ENCODE measurements at places on chromosomes 13 and 19.
A peak's percentile ranks its signal among the peaks of the same experiment; 100 is the strongest.

DNA sequence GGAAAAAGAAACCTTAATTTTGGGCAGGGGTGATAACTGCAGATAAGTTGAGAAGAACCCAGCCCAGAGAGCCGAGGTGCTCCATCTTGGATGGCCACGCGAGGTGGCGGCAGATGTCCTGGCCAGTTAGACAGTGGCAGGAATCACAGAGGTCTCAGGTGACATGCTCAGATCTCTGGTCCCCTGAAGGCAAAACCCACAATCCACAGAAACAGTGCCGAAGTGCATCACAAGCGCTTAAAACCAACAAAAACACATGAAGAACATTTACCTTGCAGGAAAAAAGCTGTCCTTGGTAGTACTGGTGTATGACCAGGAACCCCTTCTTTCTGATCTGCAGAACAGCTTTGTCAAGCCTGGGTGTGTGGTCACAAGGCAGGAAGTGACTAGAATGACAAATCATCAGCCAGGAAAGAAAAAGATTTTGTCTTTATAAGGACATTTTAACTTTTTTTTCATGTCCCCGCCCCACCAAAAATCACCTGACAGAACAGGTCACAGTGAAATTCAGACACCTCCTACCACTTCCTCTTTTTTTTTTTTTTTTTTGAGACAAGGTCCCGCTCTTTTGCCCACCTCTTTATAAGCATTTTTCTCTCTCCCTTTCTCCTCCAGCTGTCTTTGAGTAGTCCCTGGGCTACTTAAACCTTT lies at the start of gene LCP1:
Gene LCP1 (minus strand): TSS at position 338 of the 651 bp plus-strand sequence. CDS start 22,515 bp downstream, outside the sequence.
- DNase-seq: peak; percentile 23

GRCh38 chr13:105139048-105139379 lies 1396.4 kb downstream of the EFNB2 start:
- no peak for DNase-seq

DNA sequence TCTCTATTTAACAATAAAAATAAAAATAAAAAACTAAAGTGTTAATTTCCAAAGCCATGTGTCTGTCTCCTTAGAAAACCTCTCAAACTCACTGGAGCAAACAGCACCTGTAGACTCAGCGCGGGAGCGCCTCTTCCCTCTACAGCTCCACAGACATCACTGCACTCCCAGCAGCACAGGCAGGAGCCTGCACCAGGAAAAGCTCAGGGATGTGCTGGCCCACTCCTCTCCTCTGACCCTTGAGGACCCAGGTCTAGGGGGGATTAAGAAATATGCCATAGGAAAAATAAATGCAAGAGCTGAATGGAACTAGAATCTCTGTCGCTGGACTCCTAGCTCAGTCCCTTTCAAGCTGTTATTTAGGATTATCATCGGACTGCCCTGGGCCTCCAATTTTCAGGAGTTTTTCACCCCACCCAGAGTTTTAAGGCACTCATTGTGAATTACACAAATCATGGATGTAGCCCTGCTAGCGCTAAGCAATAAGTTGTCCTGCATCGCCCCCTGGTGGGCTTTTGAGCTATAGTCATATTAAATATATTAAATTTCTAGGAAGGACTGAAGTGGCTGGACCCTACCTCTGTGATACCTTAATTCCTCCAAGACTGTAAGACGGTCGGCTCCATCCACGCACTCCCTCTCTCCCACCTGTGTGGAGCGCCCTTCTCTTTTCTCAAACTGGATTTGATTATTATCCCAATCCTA lies 333.9 kb downstream of the UQCRFS1 start:
- DNase-seq: peak; percentile 47

DNA sequence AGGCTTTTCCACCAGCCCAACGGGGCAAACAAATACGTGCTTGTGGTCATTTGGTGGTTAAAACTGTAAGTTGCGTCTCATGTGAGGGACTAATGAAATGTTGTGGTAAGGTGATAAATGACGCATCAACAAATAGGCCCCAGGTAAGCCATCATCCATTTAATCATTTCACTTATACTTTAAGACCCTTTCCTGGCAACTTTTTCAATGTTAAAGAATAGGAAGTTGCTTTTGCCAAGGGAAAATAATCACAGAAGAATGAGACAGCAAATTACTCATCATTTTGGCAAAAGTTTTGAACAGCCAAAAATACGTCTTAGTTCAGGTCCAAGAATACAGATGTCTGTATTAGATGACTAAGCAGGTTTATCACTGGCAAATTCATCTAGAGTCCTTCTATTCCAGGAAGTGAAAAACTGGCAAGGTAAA lies 660.4 kb downstream of the SLITRK1 start:
- no peak for DNase-seq

DNA sequence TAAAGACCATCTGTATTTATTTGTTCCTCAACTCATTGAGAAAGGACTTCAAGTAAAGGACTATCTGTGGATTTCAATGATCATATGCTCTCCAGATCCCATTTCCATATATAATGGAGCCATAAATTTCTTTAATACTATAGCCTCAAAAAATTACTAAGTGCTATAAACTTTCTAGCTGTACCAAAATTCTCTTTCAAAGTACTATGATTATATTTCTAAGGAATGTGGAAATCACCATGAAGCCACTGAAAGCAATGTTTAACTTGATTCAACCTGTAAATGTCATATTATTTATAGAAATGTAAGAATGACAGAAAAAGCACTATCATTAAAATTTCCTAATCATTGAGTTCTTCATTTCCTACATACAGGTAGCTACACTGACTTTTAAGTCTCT lies 20.7 kb downstream of the TBC1D4 start:
- no peak for DNase-seq

GRCh38 chr19:33067121-33067520 lies 2.4 kb upstream of the RHPN2 start:
- no peak for DNase-seq

DNA sequence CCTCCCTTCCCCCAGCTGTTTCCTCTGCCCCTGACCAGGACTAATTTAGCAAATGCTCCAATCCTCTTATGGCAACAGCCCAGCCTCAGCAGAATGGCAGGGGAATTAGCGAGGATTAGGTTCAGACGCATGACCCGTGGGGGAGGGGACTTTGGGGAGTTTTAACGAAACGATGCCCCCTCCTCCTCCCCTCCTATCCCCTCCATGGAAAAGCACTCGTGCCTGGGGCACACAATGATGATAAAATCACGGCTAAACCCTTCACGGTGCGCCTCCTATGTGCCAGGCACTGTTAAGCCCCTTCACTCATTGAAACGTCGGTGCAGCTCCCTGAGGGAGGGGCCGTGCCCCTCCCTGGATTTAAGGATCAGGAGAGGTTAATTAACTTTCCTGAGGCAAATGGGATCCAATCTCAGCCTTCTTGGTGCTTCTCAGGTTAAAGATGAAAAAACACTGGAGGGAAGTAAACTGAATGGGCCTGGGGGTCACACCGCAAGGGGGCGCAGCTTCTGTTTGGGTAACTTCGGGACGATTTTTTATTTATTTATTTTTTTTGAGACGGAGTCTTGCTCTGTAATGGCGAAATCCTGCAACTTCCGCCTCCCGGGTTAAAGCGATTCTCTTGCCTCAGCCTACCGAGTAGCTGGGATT lies 10.1 kb upstream of the TPRX2 start:
- DNase-seq: no peak

GRCh38 chr19:2207991-2208860 lies 27.9 kb downstream of the PLEKHJ1 start:
- no peak for DNase-seq

GRCh38 chr19:28235606-28236125 lies 977.3 kb downstream of the UQCRFS1 start:
- DNase-seq: no peak

GRCh38 chr13:87208636-87209035 lies 462.5 kb upstream of the SLITRK5 start:
- DNase-seq: no peak

GRCh38 chr13:36046672-36047071 lies 84.5 kb downstream of the DCLK1 start:
- DNase-seq: no peak

DNA sequence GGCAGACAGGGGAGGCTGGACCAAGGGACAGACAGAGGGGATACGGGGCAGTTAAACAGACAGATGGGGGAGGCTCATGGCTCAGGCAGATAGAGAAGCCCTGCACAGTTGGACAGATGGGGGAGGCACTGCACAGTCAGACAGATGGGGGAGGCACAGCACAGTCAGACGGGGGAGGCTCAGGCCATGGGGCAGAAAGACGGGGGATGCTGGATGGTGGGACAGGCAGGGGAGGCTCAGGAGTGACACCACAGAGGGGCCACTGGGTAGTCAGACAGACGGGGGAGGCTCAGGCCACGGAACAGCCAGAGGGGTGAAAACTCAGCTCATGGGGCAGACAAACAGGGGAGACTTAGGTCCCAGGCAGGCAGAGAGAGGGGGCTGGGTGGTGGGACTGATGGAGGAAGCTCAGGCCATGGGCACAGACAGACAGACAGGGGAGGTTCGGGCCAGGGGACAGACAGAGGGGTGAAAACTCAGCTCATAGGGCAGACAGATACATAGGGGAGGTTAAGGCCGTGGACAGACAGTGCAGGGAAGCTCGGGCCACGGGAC lies 886 bp downstream of the MFSD12 start:
- no peak for DNase-seq

DNA sequence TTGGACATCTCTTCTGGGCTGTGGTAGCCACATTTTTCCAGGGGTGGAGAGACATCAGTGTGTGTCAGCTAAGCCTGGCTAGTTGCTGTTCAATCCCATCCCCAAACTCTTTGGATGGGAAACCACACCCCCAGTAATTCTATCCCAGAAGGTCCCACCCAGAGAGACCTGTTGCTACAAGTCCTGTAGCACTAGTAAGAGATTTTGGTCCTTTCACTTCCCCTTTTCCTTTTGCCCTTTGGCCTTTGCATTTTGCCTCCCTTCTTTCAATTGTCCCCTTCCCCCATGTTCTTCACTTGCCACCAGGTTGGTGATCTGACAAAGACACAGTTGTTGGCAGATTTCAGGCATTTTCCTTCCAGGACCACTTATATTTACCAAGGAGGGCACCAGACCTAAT lies 3.8 kb downstream of the CBY2 start:
- DNase-seq: no peak

GRCh38 chr19:46271481-46272197 lies 25.2 kb upstream of the HIF3A start:
- no peak for DNase-seq

- no peak for DNase-seq
Measured at GRCh38 chr19:14407605-14408484, 11.3 kb downstream of the DDX39A start.

DNA sequence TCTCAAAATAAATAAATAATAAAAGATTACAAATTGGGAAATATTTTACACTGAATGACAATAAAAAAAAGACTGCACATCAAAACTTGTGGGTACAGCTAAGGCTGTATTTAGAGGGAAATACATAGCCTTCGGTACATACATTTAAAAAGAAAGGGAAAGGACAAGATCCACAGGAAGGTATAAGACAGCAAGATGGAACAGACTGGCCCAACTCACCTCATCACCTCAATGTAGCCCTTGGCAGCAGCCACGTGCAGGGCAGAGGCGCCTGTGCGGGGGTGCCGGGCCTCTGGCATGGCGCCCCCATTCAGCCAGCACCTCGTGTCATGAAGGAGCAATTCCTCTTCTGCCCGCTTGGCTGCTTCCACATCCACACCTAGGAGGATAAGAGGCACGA lies 14.2 kb downstream of the PPP1R12C start:
- DNase-seq: no peak

- DNase-seq: peak; percentile 25
Measured at GRCh38 chr13:96958286-96958891, 35.9 kb downstream of the OXGR1 start.

GRCh38 chr19:9065457-9066014 lies 21.3 kb upstream of the OR1M1 start:
- no peak for DNase-seq

GRCh38 chr13:78620936-78621470 lies 17.7 kb upstream of the POU4F1 start:
- DNase-seq: no peak

GRCh38 chr13:92265408-92265807 lies 867.0 kb downstream of the GPC5 start:
- no peak for DNase-seq

GRCh38 chr13:44063467-44063866 lies 183.8 kb downstream of the LACC1 start:
- DNase-seq: no peak

DNA sequence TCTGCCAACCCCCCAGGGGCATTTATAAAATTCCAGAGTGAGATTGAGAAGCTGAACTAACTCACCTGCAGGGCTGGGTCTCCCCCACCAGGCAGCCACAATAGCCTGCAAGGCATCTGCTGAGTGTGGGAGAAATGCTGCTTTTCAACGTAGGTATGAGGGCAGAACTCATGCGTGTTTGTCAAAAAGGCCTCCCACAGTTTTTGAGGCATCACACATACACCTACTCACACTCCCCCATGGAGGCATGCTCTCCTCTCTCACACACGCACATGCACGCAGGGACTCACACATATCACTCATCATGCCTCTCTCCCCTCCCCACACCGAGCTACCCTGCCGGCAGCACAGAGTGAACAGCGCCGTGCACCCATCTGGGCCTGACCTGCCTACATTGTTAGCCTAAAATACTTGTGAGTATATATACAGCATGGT lies 390.5 kb downstream of the FGF9 start:
- no peak for DNase-seq

DNA sequence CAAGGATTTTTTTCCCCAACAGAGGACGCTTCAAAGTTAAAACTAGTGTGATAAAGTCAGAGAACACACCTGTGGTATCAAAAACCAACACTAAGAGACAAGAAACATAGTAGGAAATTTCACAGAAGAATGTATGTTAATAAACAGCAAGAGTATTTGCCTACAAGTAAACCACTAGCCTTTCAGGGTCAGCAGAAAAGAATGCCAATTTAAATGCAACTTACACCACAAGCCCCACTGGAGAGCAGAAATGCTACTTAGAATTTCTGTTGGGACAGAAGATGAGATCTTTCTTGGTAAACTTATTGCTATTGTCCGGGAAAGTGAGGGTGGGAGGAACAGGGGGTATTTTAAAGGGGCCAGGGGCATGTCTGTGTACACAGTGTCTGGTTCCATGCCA lies 68.6 kb downstream of the STK24 start:
- no peak for DNase-seq

- no peak for DNase-seq
Measured at GRCh38 chr19:48955308-48955958, 758 bp downstream of the BAX start.

GRCh38 chr13:114140906-114141250 lies 8.5 kb upstream of the RASA3 start:
- no peak for DNase-seq

GRCh38 chr13:93535251-93535650 lies 308.6 kb downstream of the GPC6 start:
- no peak for DNase-seq

DNA sequence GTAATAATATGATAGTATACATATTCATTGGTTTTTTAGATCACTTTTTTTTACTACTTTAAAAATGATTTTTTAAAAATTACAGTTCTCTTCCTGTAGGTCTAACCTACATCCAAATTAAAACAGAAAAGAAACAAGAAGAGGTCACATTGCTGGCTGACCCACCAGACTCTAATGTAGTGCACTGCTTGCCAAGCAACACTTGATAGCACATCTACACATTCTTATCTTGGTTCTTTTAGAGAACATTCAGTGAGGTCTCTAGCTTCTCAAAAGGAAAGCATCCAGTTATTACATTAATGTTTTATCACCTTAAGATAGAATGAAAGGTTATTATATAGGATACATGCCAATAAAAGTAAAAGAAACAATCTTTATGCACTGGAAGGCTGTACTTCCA lies 35.6 kb downstream of the NDFIP2 start:
- no peak for DNase-seq
